Smooth muscle cell of the coronary artery (primary cell): ENCODE measurements at places on chromosomes 6 and 20. TPM values are rescaled to one million over a fixed set of nuclear protein-coding genes. Genes with fewer than 3 reads are reported as not detected.

PKIB gene
- 0.45 and 1.4 TPM in 2 replicates for total RNA-seq

PBOV1 gene
- total RNA-seq, result not detected in 2 replicates

BPIFB4 gene
- 0.23 TPM in 1 of 2 replicates, not detected in the other for total RNA-seq

ULBP1 gene
- total RNA-seq, result 0.30 TPM in 1 of 2 replicates, not detected in the other

PROKR2 gene
- total RNA-seq, result not detected in 2 replicates

IP6K3 gene
- 0.30 TPM in 1 of 2 replicates, not detected in the other for total RNA-seq

MKKS gene
- total RNA-seq, result 3.2 and 7.4 TPM in 2 replicates

BPI gene
- 0.12 and 0.30 TPM in 2 replicates for total RNA-seq

CRIP3 gene
- total RNA-seq, result 0.47 TPM in 1 of 2 replicates, not detected in the other

KHDC1L gene
- not detected in 2 replicates for total RNA-seq

TMEM217 gene
- 1.4 and 2.4 TPM in 2 replicates for total RNA-seq

SCUBE3 gene
- 1.4 and 2.3 TPM in 2 replicates for total RNA-seq

FAM162B gene
- total RNA-seq, result 0.30 and 0.82 TPM in 2 replicates

HLA-DPA1 gene
- total RNA-seq, result 9.7 TPM in 1 of 2 replicates, not detected in the other

MUCL3 gene
- not detected in 2 replicates for total RNA-seq

CCN6 gene
- not detected in 2 replicates for total RNA-seq

CBLN4 gene
- not detected in 2 replicates for total RNA-seq

CTCFL gene
- total RNA-seq, result not detected in 2 replicates

TBCC gene
- total RNA-seq, result 17.9 and 29.5 TPM in 2 replicates

SLC32A1 gene
- total RNA-seq, result not detected in 2 replicates

EYA2 gene
- 0.15 and 0.70 TPM in 2 replicates for total RNA-seq

TSHZ2 gene
- under 0.01 and 15.3 TPM in 2 replicates for total RNA-seq

LEMD2 gene
- total RNA-seq, result 28.1 and 37.6 TPM in 2 replicates

ALDH8A1 gene
- 0.15 and 0.35 TPM in 2 replicates for total RNA-seq

SLC35D3 gene
- not detected in 2 replicates for total RNA-seq

KCNG1 gene
- 4.1 and 6.8 TPM in 2 replicates for total RNA-seq

GPR6 gene
- total RNA-seq, result not detected in 2 replicates

RGS17 gene
- 2.7 and 12.7 TPM in 2 replicates for total RNA-seq

ADTRP gene
- total RNA-seq, result 2.0 and 10.9 TPM in 2 replicates

MATN4 gene
- total RNA-seq, result 0.23 TPM in 1 of 2 replicates, not detected in the other

TGM3 gene
- not detected in 2 replicates for total RNA-seq

TRAPPC3L gene
- total RNA-seq, result 0.08 TPM in 1 of 2 replicates, not detected in the other

DEK gene
- total RNA-seq, result 56.8 and 62.8 TPM in 2 replicates

SLC24A3 gene
- 0.15 and 1.9 TPM in 2 replicates for total RNA-seq

CHRNA4 gene
- total RNA-seq, result not detected in 2 replicates

ERVFRD-1 gene
- total RNA-seq, result not detected in 2 replicates

C6orf52 gene
- 0.38 TPM in 1 of 2 replicates, not detected in the other for total RNA-seq

PTGIS gene
- total RNA-seq, result 157 and 209 TPM in 2 replicates

PRR18 gene
- total RNA-seq, result not detected in 2 replicates

ZBTB46 gene
- total RNA-seq, result 4.8 and 5.6 TPM in 2 replicates

HCRTR2 gene
- not detected in 2 replicates for total RNA-seq
